ENCODE measurements at places on chromosomes 6 and 20. TPM values are rescaled to one million over a fixed set of nuclear protein-coding genes. Genes with fewer than 3 reads are reported as not detected.

The HLA-DQB1 gene
- total RNA-seq: 23.2 TPM

The PHACTR1 gene
- total RNA-seq: 14.6 TPM

The SSTR4 gene
- total RNA-seq: not detected

The IL17A gene
- not detected for total RNA-seq

The MYL9 gene
- total RNA-seq: 1,833 TPM

The ACTL10 gene
- total RNA-seq: 4.8 TPM

The ABHD16B gene
- total RNA-seq: not detected

The TMEM170B gene
- total RNA-seq: 4.5 TPM

The DAAM2 gene
- 12.5 TPM for total RNA-seq

The TLDC2 gene
- total RNA-seq: 9.7 TPM

The SIRPG gene
- total RNA-seq: 1.2 TPM

The FHL5 gene
- total RNA-seq: 4.3 TPM

The RIPOR2 gene
- 3.2 TPM for total RNA-seq

The CST7 gene
- total RNA-seq: 4.3 TPM

The MUC21 gene
- 7.1 TPM for total RNA-seq

The SNRNP48 gene
- total RNA-seq: 14.4 TPM

The RRP36 gene
- 40.6 TPM for total RNA-seq

The CALHM4 gene
- total RNA-seq: not detected

The GNMT gene
- total RNA-seq: 0.52 TPM

The FAM229B gene
- total RNA-seq: 25.0 TPM

The ZNFX1 gene
- total RNA-seq: 35.3 TPM

The PPP1R14C gene
- total RNA-seq: 0.37 TPM

The DLL1 gene
- total RNA-seq: 13.0 TPM

The OLIG3 gene
- total RNA-seq: not detected

The CST5 gene
- not detected for total RNA-seq

The FOXF2 gene
- 3.6 TPM for total RNA-seq

The OR2J1 gene
- not detected for total RNA-seq

The EYA2 gene
- 2.1 TPM for total RNA-seq

The STMND1 gene
- total RNA-seq: 2.2 TPM

The PPP1R16B gene
- total RNA-seq: 4.1 TPM

The SLC22A1 gene
- 8.9 TPM for total RNA-seq

The RHAG gene
- total RNA-seq: 0.52 TPM

The GUCA1A gene
- total RNA-seq: not detected

The HMGA1 gene
- total RNA-seq: 88.6 TPM

The METTL24 gene
- 15.7 TPM for total RNA-seq

The MAPK13 gene
- total RNA-seq: 72.2 TPM

The LTB gene
- total RNA-seq: 4.9 TPM

The SIRPD gene
- 0.40 TPM for total RNA-seq

The FOXC1 gene
- 9.5 TPM for total RNA-seq

The IMPG1 gene
- total RNA-seq: not detected

The NOP56 gene
- total RNA-seq: 82.9 TPM

The EPHA7 gene
- total RNA-seq: 11.3 TPM

The GMPR gene
- total RNA-seq: 10.4 TPM

The CHRNA4 gene
- not detected for total RNA-seq

The PARD6B gene
- total RNA-seq: 41.1 TPM

The BPIFB1 gene
- 0.78 TPM for total RNA-seq

The SNAP91 gene
- 2.5 TPM for total RNA-seq

The THBS2 gene
- 21.9 TPM for total RNA-seq
